Epithelial cell of proximal tubule (primary cell): ENCODE measurements at places on chromosomes 7 and 10.

- DNase-seq, result no peak
These were observed 202.1 kb upstream of the AKR1E2 start for GRCh38 chr10:4623757-4624420.

DNA sequence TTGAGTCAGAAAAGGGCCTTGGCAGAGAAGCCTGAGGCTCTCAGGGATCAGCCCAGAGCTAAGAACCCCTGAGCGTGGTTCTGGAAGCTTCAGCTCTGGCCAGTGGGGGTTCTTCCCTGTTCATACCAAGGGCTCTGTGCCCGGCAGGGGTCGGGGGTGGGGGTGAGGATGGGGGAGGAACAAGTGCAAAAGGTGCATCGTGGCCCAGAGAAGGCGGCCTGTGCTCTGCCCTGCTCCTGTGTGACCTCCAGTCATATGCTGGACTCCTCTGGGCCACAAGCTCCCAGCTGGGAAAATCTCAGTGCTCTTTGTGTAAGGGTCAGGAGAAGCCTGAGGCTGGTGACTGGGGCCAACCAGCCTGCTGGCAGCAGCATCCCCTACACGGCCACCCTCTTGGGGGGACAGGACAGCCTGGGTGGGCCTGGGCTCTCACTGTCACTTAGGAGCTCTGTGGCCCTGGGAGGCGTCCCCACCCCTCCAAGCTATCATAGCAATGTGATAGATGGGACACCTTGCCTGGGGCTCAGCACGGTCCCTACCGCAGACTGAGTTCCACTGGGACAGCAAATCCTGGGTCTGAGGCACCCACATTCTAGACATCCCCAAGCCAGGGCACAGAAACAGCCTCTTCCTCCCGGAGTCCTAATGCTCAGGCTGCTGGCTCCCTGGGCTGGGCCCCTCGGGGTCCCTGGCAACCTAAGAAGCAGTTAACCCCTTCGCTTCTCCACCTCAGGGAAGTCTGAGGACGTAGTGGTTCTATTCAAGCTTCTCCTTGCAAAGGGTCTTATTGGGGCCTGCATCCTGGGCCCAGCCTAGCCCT is 2.5 kb downstream of the MMRN2 start:
- no peak for DNase-seq

DNA sequence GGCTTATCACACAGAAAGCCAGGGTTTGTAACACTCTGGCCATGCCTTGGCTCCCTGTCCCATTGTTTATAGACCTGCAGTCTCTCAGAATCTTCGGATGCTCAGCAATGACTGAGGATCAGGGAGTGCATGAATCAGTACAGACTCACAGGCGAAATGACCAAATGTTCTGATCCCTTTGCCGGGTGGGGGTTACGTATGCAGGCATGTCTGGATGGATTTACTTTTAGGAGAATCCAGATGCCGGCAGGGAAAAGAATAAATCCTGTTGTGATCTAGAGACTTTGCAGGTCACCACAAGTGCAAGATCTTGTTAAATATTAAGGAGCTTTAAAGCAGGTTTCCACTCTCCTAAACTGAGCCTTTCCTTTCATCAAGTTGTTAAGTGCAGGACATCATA is 149.5 kb downstream of the SFMBT2 start:
- DNase-seq, result no peak

DNA sequence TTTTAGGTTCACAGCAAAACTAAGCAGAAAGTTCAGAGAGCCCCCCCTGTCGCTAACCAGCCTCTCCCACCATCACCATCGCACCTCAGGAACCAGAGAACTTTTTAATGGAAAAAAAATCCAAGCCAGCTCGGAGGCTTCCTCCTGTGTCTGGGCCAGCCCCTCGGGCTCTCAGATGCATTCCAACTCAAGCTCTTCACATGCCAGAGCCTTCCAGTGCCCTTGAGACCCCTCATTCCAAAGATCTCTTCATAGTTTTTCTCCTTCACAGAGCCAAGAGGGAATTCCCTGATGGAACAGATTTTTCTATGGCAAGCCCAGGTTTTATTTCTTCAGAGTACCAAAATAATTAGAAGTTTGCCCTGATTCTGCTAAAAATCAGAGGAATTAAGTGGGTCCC is 153.4 kb upstream of the LANCL2 start:
- no peak for DNase-seq

- DNase-seq, result no peak
These were observed 97.8 kb upstream of the PODXL start for GRCh38 chr7:131654249-131654558.

- DNase-seq, result no peak
These were observed 1.3 kb upstream of the SORCS3 start for GRCh38 chr10:104639590-104640338.

GRCh38 chr10:60675236-60675635 is 103.0 kb upstream of the CDK1 start:
- DNase-seq, result no peak

GRCh38 chr10:124099604-124100003 is 6.2 kb upstream of the CHST15 start:
- no peak for DNase-seq

DNA sequence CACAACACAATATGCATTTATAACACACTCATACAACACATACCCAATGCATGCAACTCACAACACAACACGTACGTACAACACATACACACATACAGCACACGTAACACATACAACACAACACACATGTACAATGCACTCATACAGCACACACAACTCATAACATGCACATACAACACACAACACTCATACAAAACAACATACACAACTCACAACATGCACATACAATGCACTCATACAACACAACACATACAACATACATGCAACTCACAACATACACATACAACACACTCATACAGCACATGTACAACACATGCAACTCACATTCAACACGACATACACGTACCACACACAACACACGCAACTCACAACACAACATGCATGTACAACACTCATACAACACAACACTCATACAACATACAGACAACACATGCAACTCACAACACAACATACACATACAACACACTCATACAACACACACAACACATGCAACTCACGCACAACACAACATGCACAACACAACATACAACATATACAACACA is 21.8 kb downstream of the DIP2C start:
- no peak for DNase-seq

DNA sequence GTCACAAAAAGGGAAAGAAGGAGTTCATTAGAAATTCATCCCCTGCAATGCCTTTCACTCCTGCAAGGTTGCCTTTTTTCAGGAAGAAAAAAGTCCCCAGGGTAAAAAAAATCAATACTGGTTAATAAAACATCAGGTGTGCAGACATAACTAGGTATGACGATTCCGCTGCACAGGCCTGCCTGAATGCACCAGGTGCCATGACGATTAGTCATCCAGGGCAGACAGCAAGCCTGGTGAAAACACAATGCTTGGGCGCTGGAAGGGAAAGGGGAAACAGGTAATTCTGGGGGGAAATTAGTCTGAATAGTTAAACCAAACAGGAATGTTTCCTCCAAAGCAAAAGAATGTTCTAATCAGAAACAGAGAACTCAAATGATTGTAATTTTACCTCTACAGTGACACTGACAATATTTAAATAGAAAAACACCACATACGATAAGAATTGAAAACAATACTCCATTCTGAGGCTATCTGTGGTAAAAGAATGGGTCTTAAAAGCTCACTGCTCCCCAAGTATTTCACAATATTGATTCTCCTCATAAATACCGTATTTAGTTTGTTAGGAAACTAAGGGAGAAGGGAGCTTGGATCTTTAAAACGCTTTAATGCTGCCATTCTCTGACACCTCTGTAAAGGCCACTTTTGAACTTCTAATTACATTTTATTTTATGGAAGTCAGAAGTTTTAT is 45.2 kb downstream of the VPS41 start:
- DNase-seq, result peak; percentile 87

- no peak for DNase-seq
These were observed 182.7 kb upstream of the PRPS1L1 start for GRCh38 chr7:18210377-18210776.

DNA sequence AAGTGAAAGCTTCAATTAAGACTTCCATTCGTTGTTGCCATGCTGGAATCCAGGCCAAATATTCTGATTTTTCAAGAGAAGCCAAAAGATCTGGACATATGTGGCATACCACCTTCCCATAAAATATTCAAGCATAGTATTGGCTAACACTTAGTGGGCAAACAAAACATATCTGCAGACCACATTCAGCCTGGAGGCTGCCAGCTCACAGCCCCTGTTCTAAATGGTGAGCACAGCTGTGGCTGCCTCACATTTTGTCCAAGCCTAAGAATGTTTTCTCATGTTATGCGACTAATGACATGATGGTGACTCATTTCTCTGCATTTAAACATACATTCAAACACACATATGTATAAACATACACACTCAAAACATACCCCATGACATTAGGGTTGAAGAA is 10.6 kb upstream of the CALU start:
- DNase-seq, result no peak

DNA sequence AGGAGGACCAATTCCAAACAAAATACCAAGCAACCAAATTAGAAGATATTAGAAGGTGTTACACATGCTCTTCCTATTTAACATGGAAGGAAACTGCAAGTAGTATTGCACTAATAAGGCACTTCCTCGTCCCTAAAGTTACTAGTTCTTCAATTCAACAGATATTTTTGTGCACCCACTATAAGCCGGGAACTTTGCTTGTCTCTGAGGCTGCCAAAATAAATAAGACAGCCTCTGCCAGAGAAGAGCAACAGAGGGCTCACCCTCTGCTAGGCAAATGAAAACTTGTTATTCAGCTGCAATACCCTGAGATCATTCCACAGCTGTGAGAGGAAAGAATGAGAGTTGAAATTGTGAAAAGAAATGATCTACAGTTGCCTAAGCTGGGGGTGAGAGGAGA is 37.4 kb upstream of the GSAP start:
- no peak for DNase-seq

GRCh38 chr7:39637400-39637799 is 14.0 kb downstream of the RALA start:
- no peak for DNase-seq

DNA sequence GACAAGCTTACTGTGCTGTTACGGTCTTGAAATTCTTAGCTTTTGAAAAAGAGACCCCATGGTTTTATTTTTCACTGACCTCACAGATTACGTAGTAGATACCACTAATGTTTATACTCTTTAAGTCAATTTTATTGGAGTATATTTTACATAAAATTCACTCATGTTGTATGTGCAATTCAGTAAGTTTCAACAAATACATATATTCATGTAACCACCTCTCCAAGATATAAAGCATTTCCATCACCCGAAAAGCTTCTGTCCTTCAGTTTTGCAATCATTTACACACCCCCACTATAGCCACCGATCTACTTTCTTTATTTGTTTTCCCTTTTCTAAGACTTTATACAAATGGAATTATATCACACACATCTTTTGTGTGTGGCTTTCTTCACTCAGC is 199.2 kb downstream of the PHF14 start:
- DNase-seq, result no peak

GRCh38 chr7:2937701-2938513 is 93.8 kb upstream of the GNA12 start:
- DNase-seq, result no peak

DNA sequence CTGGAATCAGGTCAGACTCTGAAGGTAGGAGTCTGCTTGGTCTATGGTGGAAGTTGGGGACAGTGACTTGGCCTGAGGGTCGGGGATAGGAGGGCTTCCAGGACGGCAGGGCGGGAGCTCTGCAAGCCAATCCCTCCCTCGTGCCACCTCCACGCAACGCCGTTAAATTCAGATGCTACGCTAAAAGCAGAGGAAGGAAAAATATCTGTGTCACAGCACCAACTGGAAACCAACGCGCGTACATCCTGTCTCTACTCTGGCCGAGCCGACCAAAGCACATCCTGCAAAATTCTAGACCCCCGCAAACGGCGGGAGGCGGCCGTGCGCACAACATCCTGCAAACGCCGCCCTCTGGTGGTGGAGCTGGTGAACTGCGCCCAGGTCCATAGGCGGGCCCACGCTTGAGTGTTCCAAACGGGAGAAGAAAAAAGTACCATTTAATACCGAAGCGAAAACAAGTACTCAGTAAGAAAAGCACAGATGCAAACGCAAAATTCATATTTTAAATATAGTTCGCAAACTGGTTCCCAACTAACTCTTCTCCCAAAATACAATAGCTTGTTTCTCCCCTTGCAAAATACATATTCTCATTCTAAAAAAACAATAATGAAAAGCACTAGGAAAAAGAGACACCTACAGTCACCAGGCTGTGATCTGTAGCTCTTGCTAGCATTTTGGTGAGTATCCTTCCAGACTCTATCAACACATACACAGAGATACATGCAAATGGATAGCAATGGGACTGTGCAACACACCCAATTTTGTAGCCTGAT is 45.7 kb upstream of the HSPA12A start:
- DNase-seq, result no peak

- no peak for DNase-seq
These were observed 35.5 kb downstream of the ADGRA1 start for GRCh38 chr10:133123050-133123745.

- no peak for DNase-seq
These were observed 26.8 kb upstream of the THSD7A start for GRCh38 chr7:11858622-11859302.

DNA sequence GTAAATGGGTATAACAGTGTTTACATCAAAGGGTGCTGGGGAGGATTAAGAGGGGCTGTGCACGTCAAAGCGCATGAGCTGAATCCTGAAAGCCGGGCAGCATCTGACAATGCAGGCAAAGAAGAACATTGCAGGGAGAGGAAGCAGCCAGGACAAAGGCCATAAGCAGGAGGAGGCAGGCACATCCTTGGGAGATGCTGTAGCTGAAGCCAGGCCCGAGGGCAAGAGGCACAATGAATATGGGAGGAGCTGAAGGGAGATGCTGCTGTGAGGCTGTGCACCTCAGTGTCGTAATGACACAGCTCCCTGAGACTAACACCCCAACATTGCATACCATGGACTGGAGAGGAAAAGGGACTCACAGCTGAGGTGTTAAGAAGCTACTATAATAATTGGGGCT is 129.2 kb downstream of the BTAF1 start:
- no peak for DNase-seq

GRCh38 chr7:110800984-110801383 is 289.9 kb upstream of the LRRN3 start:
- no peak for DNase-seq

GRCh38 chr7:44471850-44472249 is 18.6 kb downstream of the NUDCD3 start:
- no peak for DNase-seq

- DNase-seq, result no peak
These were observed 275.4 kb upstream of the PFKP start for GRCh38 chr10:2791774-2792443.

DNA sequence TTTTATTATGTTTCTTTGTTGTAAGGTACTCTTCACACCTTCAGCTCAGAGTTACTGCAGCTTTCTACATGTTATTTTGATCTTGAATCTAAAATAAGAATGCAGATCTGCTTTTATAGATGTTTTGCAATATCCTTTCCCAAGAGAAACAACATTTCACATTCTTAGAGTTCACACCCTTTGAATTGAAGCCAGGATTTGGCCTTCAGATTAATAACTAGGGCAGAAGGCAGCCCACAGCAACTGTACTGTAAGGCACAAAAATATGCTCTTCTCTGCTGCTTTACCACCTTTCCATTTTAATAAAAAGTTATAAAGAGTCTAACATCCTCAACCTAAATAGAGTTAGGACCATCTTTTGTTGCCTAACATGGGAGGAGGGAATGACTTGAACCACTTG is 224.7 kb downstream of the LHFPL3 start:
- DNase-seq, result no peak

- no peak for DNase-seq
These were observed 296.7 kb upstream of the GNAI1 start for GRCh38 chr7:79837915-79838314.
